NCI-H748 treated with DMSO at 0.1 percent for 48 hours (cell line): ENCODE measurements at places on chromosomes 13 and 19.

- DNase-seq = no peak
These were observed 580.3 kb downstream of the GPC6 start for GRCh38 chr13:93806861-93807260.

GRCh38 chr19:14502334-14503092, 6.6 kb upstream of the GIPC1 start:
- DNase-seq = no peak

DNA sequence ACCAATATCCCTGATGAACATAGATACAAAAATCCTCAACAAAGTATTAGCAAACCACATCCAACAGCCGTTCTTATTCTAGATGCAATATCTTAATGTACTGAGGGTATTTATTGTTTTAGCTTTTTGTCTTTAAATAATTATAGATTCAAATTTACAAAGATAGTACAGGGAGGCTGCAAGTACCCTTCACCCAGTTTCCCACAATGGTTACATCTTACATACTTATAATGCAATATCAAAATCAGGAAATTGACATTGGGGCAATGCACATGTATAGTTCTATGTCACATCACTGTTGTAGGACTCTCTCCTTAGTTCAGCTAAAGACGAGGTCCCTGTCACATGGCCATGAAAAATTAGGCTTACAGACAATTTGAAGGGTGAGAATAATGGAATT, 75.8 kb downstream of the RUBCNL start:
- DNase-seq = no peak

DNA sequence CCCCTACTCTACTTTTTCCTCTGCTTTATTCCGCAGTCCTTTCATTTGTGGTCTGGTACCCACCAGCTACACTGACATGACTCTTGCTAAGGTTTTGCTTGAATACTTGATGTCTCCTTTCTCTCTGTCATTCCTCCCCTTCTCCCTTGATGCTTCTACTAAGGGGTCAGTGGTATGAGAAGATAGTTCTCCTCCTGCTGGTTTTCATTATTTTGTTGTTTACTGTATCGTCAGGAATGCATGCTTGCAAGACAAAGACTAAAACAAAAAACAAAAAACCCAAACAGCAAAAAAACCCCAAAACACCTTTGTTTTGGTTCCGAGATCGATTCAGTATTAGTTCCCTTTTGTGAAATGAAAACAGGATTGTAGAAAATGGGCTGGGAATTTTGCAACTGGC, 59.5 kb downstream of the PCCA start:
- DNase-seq = no peak

DNA sequence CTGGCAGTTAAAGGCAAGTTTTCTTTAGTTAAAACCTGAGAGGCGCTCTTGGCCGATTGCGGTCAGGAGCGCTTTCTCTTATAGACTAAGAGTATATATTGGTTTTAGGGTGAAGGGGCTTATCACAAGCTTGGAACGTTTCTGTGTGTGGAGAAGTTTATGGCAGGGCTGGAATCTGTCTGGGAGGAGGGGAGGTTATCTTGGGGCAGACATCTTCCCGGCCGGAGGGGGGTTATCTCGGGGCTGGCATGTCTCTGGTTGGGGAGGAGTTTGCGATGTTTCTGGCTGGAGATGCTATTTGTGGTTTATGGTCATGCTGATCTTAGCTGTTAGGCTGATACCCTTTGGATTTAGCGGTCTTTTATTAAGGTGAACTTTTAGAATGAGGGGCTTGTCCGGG, 18.3 kb downstream of the KDM4B start:
- no peak for DNase-seq

DNA sequence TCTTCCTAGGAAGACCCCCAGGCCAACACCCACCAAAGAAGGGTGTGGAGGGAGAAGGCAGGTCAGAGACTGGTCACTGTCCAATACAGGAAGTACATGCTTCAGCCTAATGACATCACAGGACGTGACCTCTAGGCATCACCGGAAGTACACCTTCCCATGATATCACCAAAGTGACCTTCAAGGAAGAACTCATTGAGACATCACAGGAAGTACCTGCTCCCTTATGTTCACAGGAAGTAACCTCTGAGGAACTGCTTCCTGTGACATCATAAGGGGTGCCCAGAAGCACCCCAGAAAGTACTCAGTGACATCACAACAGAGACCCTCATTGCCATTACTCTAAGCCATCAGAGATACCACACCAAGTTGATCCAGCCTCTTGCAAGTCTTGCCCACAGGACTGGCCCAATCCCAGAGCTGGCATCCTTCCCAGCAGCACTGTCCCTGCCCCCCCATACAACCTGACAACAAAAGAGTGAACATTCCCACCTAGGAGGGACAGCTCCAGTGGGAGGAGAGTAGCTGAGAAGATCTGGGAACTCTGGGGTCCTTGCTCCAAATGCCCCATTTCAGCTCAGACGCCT, 24.2 kb upstream of the NANOS2 start:
- DNase-seq = no peak

DNA sequence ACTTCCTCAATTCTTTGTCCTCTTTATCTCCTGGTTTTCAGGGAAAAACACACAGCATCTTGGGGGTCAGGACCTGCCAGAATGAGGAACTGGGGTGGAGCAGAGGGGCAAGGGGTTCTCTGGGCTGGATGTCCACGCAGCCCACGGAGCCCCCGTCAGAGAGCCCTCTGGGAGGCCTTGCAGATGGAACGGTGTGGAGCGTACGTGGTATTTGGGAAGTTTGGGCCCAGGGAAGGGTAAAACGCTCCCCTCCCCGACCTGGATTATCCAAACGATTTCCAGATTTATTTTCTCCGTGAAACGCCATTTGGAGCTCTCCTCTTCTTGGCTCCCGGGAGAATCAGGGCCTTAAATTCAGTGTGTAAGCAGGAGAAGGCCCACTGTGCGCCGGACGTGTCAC, 51.7 kb upstream of the ZNF536 start:
- DNase-seq = no peak
